ENCODE measurements at places on chromosomes 5 and 9. TPM values are rescaled to one million over a fixed set of nuclear protein-coding genes. Genes with fewer than 3 reads are reported as not detected.

DNA sequence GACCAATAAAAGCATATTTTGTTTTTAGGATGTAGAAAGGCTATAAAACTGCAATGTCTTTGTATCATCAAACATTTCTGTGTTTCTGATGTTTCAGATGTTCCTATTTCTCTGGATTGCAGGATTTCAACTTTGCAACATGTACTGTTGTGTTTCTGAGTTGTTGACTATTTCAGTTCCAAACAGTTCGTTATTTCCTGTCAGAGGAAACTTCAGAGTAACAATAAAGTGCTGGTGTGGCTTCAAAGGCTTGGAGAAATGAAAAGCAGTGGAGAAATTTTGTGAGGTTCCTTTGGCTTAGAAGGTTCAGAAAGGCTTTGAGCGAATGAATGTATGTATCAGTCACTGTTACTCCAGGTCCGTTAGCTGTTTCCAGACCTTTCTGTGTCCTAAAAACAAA lies 17.2 kb downstream of the TJP2 start:
- DNase-seq: no peak

- DNase-seq: no peak
Observed at GRCh38 chr9:112271466-112272098, 61.8 kb downstream of the PTBP3 start.

DNA sequence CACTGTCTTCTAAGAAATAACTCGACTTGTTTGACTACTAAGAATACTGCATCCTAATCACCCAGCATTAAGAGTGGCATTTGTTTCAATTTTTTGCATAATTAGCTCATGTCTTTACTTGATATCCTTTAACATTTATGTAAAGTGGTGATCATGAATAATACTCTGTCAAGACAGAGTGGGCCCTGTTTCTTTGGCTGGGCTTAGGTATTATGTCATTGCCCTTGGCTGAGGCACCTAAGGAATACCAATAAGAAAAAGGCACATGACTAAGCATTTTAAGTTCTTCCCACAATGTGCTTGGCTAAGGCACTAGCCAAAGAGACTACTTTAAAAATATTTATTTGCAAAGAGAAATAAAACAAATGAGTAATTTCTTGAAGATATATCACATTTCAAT lies 308.1 kb downstream of the CTNND2 start:
- DNase-seq: no peak

DNA sequence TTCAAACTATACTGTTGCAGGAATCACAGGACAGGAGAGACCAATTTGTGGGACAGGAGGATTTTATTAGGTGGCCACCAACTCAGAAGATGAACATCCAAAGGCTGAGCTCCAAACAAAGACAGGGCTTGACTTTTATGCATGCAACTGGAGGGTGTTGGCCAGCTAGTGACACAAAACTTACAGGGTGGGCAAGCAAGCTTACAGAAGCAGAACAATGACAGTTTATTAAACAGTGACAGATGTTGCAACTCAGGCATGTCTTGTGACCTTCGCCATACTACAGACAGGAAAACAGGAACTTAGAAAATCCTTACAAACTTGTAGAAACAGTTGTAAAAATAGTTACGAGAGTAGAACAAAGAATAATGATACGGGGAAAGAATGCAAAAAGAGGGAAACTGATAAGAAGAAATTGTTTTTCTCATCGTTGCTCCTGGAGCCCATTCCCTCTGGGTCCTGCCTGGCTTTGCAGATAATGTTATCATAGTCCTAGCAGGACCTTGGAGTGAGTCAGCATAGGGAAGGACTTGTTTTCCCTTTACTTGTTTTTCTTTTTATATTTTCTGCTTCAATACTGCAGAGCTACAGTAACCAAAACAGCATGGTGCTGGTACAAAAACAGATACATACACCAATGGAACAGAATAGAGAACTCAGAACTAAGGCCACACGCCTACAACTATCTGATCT lies 2083.0 kb upstream of the ACO1 start:
- peak; percentile 13 for DNase-seq

- no peak for DNase-seq
Observed at GRCh38 chr5:143717400-143717799, 94.6 kb upstream of the HMHB1 start.

- DNase-seq: no peak
Observed at GRCh38 chr9:79667120-79667519, 95.4 kb downstream of the TLE4 start.

- DNase-seq: peak; percentile 70
Observed at GRCh38 chr9:86434039-86434726, 80.0 kb upstream of the TUT7 start.

DNA sequence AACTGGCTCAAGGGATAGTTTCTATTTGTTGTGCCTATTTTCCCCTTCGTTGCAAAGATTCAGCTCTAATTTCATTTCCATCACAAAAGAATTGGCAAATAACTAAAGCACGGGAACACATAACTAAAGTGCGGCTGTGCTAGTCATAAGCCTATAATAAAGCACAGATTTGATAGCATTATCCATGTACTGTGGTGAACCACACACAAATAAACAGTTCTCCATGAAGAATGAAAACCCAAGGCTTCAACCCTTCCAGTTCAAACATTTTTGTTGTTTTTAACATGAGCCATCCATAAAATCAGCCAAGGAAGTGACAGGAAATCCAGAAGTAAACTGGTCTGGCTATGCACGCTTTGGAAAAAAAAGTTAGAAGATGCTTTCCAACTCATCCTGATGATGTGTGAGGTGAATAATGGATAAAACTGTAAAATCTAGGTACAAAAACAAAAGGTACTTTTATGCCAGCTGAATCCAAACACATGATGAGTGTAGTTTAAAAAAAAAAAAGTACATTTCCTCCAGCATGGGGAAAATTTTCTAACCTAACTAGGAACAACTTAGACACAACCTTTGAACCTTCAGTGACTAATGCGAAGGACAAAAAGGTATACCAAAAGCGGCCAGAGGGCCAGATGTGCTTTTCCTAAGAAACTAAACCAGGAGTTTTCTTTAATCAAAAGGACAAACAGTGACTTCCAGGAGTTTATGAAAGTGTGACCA lies 10.2 kb downstream of the ZNF608 start:
- no peak for DNase-seq

- DNase-seq: no peak
Observed at GRCh38 chr9:130129432-130130061, 42.7 kb upstream of the NCS1 start.

DNA sequence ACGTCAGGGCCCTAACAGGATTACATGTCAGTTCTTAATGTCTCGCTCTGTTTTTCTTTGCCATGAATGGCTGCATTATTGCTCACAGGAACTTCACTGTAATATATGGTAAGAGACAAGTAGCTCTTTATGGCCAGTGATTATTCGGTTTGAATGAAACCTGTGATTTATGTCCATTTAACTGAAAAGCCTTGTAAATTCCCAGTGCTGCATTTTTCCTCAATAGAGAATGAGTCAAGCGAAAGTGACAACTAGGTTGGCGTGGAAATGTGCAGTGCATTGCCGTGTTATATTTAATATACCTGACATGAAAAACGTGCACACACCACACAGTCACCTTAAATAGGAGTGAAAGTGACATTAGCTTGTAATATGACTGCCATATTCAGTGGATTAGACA lies 163.1 kb downstream of the PBX3 start:
- DNase-seq: no peak

DNA sequence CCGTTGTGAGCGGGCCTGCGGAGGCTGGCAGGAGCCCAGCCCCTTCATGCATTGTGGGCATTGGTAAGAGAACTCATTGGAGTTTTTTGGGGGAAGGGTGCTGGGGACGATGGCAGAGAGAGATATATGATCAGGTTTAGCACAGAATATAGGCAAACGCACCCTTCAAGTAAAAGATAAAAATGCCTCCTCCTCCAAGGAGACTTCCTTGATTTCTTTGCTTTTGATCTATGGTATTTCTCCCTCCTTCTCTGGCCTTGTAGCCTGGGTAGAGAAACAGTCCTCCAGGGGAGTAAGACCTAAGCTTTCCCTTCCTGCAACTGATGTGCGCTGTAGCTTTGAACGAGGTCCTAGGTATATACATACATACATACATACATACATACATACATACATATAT lies 960 bp upstream of the PPARGC1B start:
- no peak for DNase-seq

- no peak for DNase-seq
Observed at GRCh38 chr5:133687212-133688061, 75.1 kb upstream of the FSTL4 start.

- no peak for DNase-seq
Observed at GRCh38 chr5:105554568-105555169, 1992.1 kb upstream of the NUDT12 start.

DNA sequence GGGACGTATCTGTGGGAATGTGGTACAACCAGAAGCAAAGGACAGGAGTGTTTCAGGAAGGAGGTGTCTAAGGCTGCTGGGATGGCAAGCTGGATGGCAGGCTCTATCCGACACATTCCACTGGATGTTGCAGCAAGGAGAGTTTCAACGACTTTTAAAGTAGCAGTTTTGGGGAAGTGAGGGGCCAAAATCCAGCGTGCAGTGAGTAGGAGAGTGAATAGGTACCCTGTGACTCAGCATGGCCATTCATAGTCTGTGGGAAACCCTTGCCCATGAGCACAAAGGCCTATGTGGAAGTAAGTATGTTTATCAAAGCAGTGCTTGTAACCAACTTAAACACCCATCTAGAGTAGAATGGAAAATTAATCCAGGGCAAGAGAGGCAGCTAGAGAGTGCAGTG lies 664.7 kb downstream of the ACTL7B start:
- no peak for DNase-seq

DNA sequence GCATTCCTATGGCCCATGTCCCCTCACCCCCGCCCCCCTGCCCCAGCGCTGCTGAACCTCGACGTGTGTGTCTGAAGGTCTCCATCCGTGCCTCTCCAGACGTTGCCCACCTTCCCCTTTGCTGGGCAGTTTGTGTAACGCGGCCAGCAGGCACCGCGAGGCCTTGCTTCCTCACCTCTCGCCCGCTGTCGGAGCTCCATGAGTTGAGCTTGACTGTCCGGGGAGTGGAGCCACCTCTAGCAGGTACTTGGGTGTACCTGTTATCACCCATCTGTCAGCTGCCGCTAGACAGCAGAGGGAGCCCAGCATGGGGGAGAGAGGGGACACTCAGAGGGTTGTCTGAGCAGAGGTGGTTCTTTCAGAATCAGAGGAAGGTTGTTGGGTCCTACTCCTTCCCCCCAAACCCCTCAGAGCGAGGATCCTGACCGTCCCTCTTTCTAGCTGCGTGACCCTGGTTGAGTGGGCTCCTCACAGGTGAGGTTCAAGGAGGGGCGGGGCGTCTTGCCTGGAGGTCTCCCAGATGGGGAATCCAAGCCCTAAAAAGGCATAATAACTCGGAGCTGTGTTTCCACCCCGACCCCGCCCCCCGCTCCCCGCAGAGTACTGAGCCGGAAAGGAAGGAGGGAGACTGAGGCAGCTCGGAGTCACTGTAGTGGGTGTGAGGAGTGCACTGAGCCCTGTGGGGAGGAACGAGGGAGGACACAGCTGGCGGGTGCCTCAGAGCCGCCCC lies 184.7 kb downstream of the C9orf50 start:
- DNase-seq: no peak

DNA sequence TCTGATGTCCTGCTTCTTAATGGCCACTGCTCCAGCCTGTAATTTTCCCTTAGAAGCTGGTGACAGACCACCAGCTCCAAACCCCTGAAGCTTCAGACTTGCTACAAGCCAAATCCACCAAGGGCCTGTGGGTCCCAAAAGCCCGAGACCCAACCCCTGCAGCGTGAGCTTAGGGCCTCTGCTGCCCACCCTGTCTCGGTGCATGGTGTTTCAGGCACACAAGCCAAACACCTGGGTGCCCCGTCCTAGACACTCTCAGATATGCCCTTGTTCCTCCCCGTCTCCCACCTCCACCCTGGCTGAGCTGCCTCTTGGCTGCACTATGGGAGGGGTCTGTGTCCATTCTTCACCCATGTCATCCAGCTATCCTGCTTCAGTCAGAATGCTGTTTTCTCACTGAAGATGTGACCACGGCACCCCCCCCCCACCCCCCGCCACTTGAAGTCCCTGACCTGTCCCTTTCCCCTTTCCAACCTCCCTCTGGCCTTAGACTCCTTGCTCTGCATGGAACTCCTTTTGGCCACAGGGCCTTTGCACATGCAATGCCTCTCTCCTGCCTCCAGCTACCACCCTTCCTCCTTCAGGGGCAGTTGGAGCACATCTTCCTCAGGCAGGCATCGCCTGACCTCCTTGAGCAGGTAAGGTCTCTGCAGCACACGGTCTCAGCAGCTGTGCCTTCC lies 55.8 kb downstream of the ZNF354C start:
- DNase-seq: no peak

- no peak for DNase-seq
Observed at GRCh38 chr5:32707418-32707997, 3.6 kb upstream of the NPR3 start.

GRCh38 chr9:126494746-126495145 lies 119.0 kb upstream of the LMX1B start:
- DNase-seq: no peak

GRCh38 chr9:122236681-122237080 lies 7.9 kb upstream of the LHX6 start:
- DNase-seq: no peak

GRCh38 chr5:98836175-98836574 lies 62.7 kb downstream of the RGMB start:
- DNase-seq: no peak

SH3GL2 gene
- 3.8 TPM for polyA plus RNA-seq

PCA3 gene
- polyA plus RNA-seq: 0.83 TPM

STPG3 gene
- 2.6 TPM for polyA plus RNA-seq

PHF19 gene
- 39.4 TPM for polyA plus RNA-seq

ELL2 gene
- polyA plus RNA-seq: 17.0 TPM

IL9 gene
- polyA plus RNA-seq: not detected

IQGAP2 gene
- polyA plus RNA-seq: 68.2 TPM

AGXT2 gene
- polyA plus RNA-seq: 28.1 TPM

PRLR gene
- 49.8 TPM for polyA plus RNA-seq

Measured in renal cortex interstitium (tissue), 15 donors.